ENCODE measurements at places on chromosomes 11 and 22. TPM values are rescaled to one million over a fixed set of nuclear protein-coding genes. Genes with fewer than 3 reads are reported as not detected.

DNA sequence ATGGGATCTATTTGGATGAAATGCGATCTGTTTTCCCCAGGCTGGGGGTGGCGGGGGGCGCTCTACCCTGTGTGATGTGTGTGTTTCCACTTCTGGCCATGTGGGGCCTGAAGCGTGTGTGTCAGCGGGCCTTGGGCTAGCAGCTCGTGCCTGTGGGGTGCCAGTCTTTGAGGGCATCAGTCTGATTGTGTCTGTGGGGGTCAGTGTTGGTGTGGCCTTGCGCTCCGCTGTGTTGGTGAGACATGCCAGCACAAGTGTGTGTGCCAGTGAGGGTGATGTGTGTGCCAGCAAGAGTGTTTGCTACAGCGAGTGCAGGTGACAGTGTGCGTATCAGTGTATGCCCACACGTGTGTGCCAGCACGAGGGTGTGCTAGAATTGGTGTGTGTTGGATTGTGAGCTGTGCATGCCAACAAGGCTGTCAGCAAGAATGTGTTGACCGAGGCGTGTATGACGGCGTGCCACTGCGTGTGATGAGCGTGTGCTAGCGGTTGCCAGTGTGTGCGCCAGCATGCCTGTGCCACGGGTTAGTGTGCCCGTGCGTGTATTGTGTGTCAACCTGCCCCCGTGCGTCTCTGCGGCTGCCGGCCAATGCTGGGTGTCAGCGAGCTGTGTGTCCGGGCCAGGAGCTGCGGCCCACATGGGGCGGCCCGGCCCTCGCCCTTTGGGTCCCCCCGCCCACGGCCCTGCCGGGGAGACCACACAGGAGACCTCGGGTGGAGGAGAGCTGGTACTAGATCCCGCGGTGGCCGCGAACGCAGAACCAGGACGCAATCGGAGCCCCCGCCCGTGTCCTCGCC lies 519 bp downstream of the ARRB1 start:
- DNase-seq: peak; percentile 89
- H3K27ac ChIP-seq: peak overlapping the region; percentile 87
- H3K4me1 ChIP-seq: peaks cover 27% of the 10 kb centered on the region
- no peaks in the 10 kb centered on the region for H3K27me3 ChIP-seq

Gene ROBO4
- 4.3 TPM for total RNA-seq

- DNase-seq: no peak
- H3K27ac ChIP-seq: no peak overlapping the region
- no peak overlapping the region for H3K4me3 ChIP-seq
- no peaks in the 10 kb centered on the region for H3K4me1 ChIP-seq
Observed at GRCh38 chr11:81674211-81674610, 1059.5 kb downstream of the FAM181B start.

DNA sequence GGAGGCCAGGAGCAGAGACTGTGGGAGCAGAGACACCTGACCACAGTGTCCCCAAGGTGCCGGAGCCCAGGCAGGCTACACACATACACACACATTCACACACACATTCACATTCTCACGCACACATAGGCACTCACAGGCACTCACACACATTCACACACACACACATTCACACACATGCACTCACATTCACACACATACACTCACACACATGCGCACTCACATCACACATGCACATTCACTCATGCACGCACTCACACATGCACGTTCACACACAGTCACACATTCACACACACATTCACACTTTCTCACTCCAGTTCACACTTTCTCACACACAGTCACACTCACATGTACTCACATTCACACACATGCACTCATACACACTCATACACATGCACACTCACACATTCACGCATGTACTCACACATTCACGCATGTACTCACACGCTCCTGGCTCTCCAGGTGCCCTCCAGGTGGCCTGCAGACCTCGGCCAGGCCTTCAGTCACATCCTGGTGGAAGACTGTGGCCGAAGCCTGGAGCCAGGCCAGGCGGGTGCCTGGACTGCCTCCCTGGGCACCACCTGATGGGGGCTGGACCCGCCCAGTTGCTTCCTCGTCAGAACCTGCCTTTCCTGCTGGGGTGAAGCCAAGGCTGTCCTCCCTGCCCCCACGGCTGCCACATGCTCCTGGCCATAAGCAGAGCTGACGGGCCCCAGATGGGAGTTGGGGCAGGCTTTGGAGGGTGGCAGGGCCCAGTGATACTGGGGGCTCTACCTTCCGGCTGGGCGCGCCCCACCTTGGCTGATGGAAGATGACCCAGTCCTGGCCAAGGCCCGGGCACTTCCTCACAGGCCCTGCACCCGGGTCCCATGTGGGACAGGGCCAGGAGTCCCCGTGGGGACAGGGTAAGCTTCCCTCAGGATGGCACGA lies 89.5 kb downstream of the WNT7B start:
- no peaks in the 10 kb centered on the region for H3K36me3 ChIP-seq
- no peaks in the 10 kb centered on the region for H3K4me1 ChIP-seq
- no peak overlapping the region for H3K4me3 ChIP-seq
- peak; percentile 82 for DNase-seq
- no peak overlapping the region for H3K27ac ChIP-seq

Gene MMP7
- total RNA-seq: 37.5 TPM

Gene NAALAD2
- total RNA-seq: 0.31 TPM

DNA sequence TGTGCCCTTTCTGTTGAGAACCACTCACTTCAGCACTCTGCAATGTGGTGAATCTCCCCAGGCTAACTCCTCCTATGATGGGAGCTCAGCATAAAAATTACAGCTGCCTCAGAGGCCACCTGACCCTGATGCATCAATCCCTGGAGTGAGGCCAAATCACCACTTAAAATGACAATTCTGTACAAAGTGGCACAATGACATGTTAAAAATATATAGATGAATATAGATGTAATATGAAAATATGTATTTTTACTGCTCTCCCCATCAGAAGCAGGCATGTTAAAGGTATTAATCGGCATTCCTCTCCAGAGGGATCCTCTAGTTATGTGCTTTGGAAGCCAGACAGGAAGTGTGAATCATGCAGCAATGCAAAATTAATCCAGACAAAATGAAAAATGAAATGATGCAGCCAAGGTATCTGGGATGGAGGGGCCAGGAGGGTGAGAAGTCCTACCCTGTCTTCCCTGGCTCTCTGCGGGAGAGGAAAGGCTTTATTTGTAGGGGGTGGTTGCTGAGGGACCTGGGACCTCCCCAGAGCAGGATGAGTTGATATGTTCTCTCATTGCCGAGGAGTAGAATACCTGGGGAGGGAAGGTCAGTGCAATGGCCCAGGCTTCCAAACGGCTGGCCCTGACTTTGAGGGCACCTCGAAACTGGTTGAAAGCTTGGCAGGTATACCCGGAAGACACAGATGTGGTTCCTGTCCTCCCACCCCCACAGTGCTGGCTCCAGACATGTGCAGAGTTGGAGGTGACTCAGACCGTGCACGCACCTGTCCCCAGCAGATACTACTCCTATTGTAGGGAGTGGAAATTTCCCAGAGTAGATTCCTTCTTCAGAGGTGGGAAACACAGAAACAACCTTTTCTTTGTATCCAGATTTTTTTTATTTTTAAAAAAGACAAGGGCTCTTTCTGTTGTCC lies 347.9 kb upstream of the NCAM1 start:
- DNase-seq: peak; percentile 51
- no peaks in the 10 kb centered on the region for H3K27me3 ChIP-seq
- no peak overlapping the region for H3K4me3 ChIP-seq
- peaks cover 5% of the 10 kb centered on the region for H3K4me1 ChIP-seq
- H3K27ac ChIP-seq: peak overlapping the region; percentile 71
- H3K36me3 ChIP-seq: no peaks in the 10 kb centered on the region

DNA sequence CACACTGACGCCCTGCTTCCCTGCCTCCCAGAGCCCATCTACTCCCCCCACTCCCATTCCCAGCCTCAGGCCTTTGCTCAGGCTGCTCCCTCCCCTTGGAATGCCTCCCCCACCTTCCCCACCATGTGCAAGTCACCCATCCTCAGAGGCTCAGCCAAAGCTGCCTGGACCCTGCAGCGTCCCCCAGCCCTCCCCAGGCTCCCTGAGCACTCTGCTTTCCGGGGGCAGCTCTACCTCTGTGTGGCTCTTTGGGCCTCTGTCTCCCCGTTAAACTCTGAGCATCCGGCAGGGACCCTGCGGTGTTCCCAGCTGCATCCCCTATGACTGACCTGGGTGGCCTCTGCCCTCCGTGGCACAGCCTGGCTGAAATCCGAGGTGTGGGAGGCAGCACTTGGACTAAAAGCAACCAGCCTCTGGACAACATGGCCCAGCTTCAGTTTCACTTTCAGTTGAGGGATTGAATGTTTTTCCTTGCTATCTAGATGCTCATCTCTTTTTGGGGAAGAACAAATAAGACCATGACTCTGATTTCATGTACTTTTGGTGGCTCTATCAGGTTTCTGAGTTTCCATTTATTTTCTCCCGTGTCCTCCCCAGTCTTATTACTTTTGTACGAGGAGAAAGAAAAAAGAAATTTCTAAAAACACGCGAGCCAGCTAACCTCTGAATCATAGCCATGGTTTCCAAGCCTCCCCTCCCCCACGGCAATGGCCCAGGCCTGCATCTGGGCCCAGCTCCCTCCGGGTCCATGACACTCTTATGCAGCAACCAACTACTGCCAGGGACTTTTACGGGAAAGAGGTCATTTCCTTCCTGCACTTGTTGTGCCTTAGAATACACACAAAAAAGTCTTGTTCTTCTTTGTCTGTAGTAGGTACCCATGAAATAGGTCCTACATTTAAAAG lies 3.8 kb downstream of the APOL3 start:
- H3K4me1 ChIP-seq: peaks cover 20% of the 10 kb centered on the region
- H3K27ac ChIP-seq: peak overlapping the region; percentile 68
- H3K27me3 ChIP-seq: no peaks in the 10 kb centered on the region
- DNase-seq: peak; percentile 58
- no peaks in the 10 kb centered on the region for H3K36me3 ChIP-seq

- H3K27ac ChIP-seq: no peak overlapping the region
- no peak for DNase-seq
- no peaks in the 10 kb centered on the region for H3K4me1 ChIP-seq
- H3K4me3 ChIP-seq: peak overlapping the region; percentile 18
Observed at GRCh38 chr22:49670456-49671330, 157.0 kb downstream of the BRD1 start.
